GM23248 (cell line): ENCODE measurements at places on chromosomes 7 and 10. TPM values are rescaled to one million over a fixed set of nuclear protein-coding genes. Genes with fewer than 3 reads are reported as not detected.
A peak's percentile ranks its signal among the peaks of the same experiment; 100 is the strongest.

GRCh38 chr7:7443806-7444350, 91.8 kb downstream of the COL28A1 start:
- DNase-seq = no peak

- peak; percentile 53 for DNase-seq
Measured at GRCh38 chr7:36084485-36085091, 68.5 kb upstream of the EEPD1 start.

DNA sequence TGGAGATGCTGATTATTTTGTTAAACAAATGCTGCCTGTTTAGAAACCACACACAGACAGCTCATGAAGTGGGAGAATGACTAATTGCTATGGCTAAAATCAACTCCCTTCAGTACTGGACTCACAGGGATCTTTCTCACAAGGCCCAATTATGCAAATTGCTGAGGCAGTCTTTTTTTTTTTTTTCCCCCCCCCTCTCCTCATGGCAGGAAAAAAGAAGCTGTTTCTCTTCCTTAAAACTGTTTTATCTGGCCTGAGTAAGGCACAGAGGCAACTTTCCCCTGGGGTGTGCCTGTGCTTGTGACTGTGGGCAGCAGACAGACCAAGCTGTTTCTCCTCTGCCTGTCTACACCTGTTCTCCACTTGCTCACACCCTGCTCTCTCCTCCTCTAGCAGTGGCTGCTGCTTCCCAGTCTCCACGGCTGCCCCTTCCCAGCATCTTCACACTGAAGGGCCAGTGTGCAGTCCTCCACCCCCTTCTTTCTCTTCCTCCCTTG, 65.4 kb upstream of the STEAP1B start:
- peak; percentile 83 for DNase-seq

GRCh38 chr10:110275128-110275729, 29.5 kb downstream of the SMNDC1 start:
- DNase-seq = no peak

DNA sequence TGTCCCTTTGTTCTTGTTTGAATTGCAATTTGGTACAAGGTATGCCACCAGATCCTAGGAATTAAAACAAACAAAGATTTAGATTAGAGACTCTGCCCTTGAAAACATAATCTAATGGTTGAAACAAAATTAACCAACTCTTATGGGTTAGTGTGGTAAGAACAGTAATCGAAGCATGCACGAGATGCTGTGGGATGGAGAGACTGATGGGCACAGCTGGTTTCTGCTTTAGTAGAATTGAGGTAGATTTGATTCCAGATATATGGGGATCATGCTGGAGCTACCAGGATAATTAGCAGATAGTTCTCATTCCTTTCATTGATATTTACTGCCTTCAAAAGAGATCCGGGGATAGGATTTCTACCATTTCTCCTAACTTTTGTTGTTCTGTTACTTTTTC, 20.4 kb upstream of the SEMA4G start:
- DNase-seq = no peak

GRCh38 chr7:26458466-26459145, 166.9 kb downstream of the SNX10 start:
- DNase-seq = no peak

GRCh38 chr10:118735294-118735693, 19.5 kb downstream of the CACUL1 start:
- no peak for DNase-seq

GRCh38 chr10:122213766-122214165, 57.3 kb upstream of the BTBD16 start:
- DNase-seq = no peak

DNA sequence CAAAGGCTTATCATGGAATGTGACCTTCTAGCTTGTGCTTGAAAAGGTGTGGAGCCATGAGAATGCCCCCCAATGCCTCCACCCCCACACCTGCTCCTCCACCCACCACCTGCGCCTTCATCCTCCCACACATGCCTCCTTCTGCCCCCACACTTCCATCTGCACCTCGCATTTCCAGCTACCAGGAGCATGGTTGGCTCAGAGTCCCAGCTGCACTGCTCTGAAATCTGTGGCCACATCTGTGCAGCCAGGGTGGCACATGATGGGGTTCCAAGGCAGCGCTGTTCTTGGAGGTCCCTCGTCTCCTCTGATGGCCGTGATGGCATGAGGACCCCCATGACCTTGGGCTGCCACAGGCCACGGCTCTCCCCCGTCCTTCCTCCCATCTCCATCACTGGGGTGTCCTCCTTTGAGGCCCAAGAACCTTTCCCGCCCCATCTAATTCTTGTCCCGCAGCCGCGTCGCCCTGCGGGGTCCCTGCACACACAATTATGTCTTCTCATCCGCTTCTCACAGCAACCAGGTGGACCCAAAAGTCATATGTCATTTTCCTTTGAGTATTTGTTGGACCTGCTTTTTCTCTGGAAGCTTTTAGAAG, 40.6 kb upstream of the CNPY1 start:
- no peak for DNase-seq

GRCh38 chr7:25319707-25320106, 91.4 kb upstream of the NPVF start:
- DNase-seq = no peak

DNA sequence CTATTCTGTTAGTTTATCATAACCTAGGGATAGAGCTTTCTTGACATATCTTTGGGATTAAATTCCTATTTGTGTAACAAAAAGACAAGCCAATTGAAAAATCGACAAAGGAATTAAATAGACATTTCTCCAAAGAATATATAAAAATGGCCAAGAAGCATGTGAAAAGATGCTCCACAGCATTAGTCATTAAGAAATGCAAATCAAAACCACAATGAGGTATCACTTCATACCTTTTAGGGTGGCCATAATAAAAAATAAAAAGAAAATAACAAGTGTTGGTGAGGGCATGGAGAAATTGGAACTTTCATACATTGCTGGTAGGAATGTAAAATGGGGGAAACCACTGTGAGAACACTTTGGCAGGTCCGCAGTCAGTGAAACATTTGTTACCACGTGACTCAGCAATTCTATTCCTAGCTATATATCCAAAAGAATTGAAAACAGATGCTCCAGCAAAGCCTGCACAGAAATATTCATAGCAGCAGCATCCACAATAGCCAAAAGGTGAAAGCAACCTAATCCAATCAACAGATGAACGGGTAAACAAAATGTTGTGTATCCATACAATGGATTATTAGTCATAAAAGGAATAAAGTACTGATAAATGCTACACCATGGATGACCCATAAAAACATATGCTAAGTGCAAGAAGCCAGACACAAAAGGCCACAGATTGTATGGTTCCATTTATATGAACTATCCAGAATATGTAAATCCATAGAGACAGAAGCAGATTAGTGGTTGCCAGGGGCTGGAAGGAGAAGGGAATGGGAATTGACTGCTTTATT, 20.5 kb downstream of the SPAG6 start:
- peak; percentile 50 for DNase-seq

- DNase-seq = no peak
Measured at GRCh38 chr7:3042861-3043489, 692 bp downstream of the CARD11 start.

DNA sequence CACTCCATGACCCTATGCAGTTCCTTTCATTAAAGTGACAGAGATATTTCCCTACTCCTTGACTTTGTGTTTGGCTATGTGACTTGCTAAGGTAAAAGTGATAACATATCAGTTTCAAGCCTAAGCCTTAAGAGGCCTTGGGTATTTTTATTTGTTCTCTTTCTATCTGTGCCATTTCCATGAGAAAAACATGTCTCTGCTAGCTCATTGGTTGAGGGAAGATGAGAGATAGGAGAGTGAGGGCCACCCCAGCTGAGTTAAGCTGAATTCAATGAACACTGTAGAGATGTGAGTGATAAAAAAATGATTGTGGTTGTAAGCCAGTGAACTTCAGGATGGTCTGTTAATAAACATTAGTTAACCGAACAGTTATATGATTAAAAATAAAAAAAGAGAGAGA, 13.4 kb downstream of the TASOR2 start:
- DNase-seq = no peak

DNA sequence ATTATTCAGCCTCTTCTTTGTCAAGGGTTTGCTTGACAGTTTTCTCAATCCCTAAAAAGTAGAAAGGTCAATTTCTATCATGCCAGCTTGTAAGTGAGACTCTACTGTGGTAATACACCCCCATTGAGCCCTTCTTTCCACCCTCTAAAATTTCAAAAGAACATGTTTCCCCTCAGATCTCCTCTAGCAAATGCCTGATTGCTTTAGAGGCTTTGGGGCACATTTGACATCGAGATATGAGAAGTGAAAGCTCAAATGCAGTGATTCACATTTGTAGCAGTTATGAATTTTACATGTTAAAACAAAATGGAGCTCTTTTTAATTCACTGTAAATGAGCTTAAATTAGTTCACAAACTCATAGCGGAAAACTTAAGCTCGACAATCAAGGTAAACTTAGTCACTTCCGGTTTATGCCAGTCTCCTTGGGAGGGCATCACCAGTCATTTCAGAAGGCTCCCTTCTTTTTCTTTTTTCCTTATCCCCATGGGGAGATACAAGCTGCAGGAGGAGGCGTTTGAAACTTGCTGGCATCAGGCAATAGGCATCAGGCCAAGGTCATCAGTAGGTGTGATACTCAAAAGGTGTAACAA, 55.3 kb upstream of the ADO start:
- DNase-seq = no peak

DNA sequence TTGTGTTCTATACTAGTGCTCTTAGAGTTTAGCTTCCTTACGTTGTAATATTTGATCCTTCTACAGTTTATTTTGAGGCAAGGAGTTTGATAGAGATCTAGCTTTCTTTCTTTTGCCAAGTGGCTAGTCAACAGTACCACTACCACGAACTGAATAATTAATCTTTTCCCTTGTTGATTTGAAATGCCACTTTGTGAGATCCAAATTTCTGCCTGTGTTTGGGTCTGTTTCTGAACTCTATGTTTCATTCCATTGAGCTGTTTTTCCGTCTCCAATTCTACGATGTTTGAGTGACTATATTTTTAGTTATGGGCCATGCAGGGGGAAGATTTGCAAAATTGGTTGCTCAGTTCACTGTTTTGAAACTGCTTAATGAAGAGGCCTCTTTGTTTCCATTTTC, 134.7 kb downstream of the KIAA1217 start:
- no peak for DNase-seq

GRCh38 chr10:117218654-117219053, 21.4 kb downstream of the KCNK18 start:
- DNase-seq = no peak

DNA sequence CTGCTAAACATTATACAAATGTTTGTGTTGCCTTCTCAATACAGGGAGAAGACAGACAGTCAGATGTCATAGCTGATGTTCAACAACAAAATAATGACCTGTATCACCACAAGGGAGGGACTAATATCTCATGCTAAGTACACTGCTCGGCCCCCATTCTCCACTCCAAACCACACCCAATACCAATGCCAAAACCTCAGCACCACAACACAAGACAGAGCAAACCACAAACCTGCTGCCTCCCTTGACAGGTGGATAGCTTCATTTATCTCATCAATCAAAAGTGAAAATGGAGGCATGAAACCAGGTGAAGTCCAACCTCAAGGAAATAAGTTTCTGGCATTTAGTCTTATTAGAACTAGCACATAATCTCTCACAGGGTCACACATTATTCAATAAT, 109.5 kb downstream of the PARD3 start:
- no peak for DNase-seq

DNA sequence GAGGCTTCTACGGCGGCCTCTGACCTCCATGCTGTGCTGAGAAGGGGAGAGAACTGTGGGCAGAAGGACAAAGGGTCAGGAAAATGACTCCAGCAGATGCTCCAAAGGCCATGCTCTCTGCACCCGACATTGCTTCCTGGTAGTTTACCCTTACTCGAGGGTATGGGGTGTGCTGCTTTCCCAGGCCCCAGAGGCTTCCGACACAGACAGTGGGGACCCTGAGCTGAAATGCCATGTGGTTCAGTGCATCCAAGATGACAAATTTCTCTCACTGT, 130.9 kb downstream of the PTPN20 start:
- no peak for DNase-seq

DNA sequence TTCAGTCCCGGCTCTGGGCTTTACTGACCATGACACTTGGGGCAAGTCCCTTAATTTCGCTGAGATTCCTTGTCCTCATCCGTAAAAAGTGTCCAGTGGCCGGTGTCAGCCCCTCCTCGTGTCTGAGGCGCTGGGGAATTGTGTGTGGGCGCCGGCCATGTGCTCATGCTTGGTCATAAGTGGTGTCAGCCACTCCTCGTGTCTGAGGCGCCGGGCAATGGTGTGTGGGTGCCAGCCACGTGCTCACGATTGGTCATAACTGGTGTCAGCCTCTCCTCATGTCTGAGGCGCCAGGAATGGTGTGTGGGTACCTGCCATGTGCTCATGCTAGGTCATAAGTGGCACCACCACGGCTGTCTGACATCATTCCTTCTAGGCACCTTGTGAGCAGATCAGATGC, 40.7 kb upstream of the DMBT1 start:
- no peak for DNase-seq

DNA sequence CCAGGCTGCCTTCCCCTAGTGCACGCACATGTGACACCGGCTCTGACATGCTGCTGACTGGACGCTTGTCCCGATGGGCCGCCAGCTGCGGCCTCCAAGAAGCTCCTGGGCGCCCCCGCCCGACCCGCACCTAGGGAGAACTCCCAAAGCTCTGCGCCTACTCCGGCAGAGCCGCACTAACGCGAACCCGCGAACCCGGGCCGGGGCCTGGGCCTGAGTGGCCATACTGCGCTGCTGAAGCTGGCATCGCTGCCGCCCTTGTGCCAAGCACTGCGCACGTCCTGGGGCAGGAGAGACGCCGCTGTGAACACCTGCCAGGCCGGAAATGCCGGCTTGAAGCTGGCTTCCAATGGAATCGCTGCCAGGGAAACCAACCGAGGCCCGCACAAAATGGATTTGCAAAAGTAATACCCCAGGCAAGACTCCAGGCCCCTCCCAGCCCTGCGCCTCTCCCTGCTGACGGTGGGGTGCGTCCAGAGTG, 85.1 kb downstream of the WASHC2A start:
- peak; percentile 6 for DNase-seq

LRRC61 gene
- total RNA-seq = not detected in 2 replicates

LEP gene
- total RNA-seq = 0.22 TPM in 1 of 2 replicates, not detected in the other

CHN2 gene
- 1.5 TPM in 1 of 2 replicates, not detected in the other for total RNA-seq

MUC3A gene
- total RNA-seq = not detected in 2 replicates

AGAP6 gene
- 4.9 and 6.4 TPM in 2 replicates for total RNA-seq
